Activated CD4-positive, alpha-beta T cell treated with anti-CD3 and anti-CD28 coated beads for 4 hours (primary cell): ENCODE measurements at places on chromosomes 3 and 15.
A peak's percentile ranks its signal among the peaks of the same experiment; 100 is the strongest.

DNA sequence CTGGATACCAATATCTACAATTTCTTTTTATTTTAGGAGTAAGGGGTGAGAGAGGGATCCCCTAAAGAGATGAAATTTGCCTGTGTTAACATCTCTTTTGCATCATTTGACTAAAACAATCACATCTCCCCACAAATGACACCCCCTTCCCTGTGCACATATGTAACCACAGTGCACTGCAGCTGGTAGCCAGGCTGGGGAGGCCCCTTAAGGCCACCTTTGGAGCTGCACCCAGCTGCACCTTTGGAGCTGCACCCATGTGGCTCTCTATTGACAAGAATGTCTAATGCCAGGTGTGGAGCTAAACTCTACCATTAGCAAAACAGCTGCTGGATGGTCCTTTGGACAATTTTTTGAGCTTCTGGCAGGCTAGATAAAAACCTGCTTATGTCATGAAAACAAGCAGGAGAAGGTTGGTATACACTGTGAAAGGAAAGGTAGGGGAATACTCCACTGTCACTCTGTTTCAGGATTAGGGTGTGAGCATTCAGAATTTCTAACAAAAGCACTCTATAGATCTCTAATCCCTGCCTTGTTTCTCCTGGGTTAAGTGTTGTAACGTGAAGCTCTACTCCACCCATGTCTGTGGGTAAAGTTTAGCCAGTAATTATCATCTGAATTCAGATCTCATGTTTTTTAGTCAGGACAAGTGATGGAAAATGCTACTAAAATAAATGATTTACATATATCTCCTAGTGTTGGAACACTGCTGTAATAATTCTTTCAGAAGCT lies 52.1 kb downstream of the TFG start:
- no peak for DNase-seq

DNA sequence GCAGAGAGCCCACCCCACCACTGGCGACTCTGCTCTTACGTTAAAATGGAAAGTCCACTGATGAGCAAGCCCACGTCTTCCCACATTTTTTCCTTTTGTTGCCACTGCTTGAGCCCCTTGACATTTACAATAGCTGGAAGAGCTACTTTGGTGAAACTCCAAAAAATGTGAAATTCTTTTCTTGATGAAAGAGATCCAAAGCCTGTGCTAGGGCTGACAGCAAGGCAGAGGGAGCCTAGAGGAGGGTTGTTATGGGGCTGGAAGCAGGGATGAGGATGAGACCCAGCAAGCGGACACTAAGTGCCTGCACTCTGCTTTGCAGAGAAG lies 97.1 kb downstream of the CEMIP start:
- no peak for DNase-seq

DNA sequence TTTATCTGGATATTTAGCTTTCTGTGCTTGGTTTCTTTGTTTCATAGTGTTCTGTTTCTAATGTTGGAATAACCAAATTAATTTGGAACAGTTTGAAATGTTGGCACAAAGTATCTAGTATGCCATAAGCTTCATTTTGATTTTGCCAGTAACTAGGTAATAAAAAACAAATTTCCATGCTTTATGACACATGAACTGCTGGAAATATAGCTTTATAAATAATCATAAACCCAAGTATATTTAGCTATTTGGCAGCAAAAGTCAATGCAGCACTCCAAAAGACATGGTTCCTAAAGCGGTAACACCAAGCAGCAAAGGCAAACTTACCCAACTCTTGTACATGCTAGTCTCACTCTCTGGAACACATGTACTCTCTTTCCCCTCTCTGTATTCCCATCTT lies 106.0 kb upstream of the CCNL1 start:
- no peak for DNase-seq

GRCh38 chr3:31692751-31693150 lies 160.0 kb downstream of the STT3B start:
- no peak for DNase-seq

- no peak for DNase-seq
These were observed 60.6 kb downstream of the USP8 start for GRCh38 chr15:50484781-50485180.

- no peak for DNase-seq
These were observed 24.2 kb upstream of the CA12 start for GRCh38 chr15:63405683-63406390.

GRCh38 chr3:39251576-39251975 lies 28.3 kb downstream of the CX3CR1 start:
- DNase-seq: no peak

DNA sequence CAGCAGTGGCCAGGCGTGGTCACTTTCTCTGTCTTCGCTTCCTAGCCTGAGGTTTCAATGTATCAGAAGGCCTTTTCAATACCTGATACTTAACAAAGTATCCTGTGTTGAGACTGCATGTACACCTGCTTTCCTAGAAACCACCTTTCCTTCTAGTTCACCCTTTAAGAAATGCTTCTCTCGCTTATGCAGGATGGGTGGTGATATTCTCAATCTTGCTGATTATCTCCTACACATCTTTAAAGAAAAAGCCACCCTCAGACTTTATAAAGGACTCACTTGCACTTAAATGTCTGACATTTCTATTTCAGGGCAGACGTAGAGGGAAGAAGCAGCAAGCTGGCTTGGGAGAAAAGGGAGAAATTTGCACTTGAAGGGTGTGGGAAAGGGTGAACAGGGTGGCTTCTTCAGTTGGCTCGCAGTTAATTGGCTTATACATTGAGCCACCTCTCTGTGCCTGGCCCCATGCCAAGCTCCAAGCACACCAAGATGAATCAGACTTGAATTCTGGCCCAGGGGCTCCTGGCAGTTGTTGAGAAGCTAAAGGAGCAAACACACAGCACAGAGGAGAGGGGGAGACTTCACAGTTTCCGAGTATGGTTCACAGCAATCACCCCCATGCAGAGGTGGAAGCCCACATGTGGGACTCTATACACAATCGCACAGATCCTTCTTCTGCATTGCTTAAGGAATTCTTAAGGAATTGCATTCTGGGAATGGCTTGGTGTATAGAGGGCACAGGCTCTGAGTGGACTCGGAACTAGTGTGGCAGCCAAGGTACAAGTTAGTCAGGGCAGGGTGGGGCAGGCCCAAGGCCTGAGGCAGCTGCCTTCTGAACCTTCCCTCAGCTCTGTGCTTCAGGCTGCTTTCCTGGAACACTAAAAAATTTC lies 1.3 kb downstream of the ARL6IP5 start:
- DNase-seq: peak; percentile 79
